ENCODE measurements at places on chromosomes 12 and 14. TPM values are rescaled to one million over a fixed set of nuclear protein-coding genes. Genes with fewer than 3 reads are reported as not detected.

DNA sequence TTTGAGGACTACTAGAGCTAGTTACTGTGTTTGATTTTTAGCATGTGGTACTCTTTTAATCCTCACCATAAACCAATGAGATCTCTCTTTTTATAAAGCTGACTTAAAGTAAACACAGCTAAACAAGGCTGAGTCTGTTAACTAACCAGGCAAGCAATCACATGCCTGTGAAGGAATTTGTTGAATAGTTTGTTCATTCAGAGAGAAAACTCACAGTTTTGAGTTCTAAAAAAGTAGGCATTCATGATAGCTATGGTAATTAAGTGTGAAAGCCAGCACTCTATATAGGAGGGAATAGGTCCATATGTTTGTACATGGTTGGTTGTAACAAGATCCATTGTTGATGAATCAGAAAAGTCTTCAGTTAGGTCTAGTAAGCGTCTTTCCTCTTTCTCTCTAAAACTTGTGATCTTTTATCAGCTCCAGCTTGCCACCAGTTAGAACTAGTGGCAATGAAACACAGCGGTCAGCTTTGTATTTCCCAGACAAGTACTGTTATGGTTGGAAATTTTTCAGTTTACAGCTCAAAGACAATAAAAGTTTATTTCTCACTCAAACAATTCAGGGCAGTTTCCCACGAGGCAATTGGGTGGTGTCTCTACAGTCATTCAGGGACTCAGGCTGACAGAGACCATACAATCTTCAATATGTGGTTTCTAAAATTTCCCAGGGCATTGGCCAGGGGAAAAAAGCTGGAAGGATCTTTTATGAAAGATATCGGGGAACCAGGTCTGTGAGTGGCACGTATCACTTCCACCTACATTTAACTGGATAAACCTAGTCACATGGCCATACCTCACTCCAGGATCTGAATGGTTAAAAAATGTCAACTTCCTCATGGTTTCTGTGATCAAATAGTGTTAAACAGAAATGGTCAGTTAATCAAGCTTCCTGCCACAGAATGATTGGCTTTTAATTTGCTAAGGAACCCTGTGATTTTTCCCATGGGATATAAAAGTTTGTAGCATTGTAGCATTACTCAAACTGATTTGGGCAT is 203.1 kb downstream of the KIF21A start:
- no peak for DNase-seq

- peak; percentile 58 for DNase-seq
These were observed 17.0 kb downstream of the ZDHHC22 start for GRCh38 chr14:77124345-77125280.

GRCh38 chr12:12810553-12811021 is 2.6 kb upstream of the DDX47 start:
- no peak for DNase-seq

DNA sequence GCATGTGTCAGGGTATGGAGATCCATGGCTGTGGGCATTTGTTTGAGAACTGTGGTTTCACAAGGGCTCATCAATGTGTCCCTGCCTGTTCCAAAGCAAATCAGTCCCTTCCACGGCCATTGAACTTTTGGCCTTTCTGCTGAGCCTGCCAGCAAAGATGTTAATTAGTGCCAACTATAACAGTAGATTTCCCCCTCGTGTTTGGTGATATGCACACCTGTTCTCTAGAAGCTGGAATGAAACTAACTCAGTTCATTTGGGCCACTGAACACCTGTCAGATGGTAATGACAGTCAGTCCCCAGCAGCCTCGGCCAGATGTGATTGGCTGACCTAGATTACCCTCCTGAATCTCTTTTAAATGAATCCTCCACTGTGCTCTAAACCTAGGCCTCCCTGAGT is 43.2 kb downstream of the IRAK3 start:
- no peak for DNase-seq

- DNase-seq, result no peak
These were observed 8.6 kb downstream of the TUNAR start for GRCh38 chr14:95885278-95885677.

DNA sequence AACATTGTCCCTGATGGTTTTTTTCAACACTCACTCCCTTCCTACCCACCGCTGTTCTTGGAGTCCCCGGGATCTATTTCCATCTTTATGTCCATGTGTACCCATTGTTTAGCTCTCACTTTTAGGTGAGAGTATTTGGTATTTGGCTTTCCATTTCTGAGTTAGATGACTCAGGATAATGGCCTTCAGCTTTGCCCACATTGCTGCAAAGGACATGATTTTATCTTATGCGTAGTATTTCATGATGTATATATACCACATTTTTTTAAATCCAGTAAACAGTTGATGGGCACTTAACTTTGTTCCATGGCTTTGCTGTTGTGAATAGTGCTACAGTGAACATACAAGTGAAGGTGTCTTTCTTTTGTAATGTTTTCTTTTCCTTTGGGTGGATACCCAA is 123.5 kb upstream of the KITLG start:
- no peak for DNase-seq

- DNase-seq, result no peak
These were observed 57.9 kb downstream of the SLC38A1 start for GRCh38 chr12:46210873-46211439.

GRCh38 chr14:77645520-77646230 is 29.2 kb upstream of the SPTLC2 start:
- no peak for DNase-seq

DNA sequence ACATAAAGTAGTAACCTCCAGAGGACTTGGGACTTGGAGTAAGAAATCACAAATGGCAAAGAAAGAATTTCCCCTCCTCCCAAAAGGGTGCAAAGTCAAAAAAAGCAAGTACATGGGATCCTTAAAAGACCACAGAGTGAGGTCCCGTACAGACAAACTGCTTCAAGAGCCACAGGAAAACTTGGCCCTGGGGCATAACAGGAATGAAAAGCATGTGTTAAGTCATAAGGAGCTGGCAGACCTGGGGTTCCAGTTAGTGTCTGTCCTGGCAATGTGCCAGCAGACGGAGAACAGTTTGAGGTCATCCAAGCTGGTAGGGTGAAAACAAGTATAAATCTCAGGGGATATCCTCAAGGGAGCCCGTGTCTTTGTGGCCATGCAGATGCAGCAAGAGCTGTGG is 73.2 kb downstream of the HSD17B6 start:
- no peak for DNase-seq

- no peak for DNase-seq
These were observed 10.1 kb downstream of the FBXL14 start for GRCh38 chr12:1584326-1584725.

GRCh38 chr12:20549108-20549719 is 145.9 kb upstream of the SLCO1C1 start:
- DNase-seq, result no peak

DNA sequence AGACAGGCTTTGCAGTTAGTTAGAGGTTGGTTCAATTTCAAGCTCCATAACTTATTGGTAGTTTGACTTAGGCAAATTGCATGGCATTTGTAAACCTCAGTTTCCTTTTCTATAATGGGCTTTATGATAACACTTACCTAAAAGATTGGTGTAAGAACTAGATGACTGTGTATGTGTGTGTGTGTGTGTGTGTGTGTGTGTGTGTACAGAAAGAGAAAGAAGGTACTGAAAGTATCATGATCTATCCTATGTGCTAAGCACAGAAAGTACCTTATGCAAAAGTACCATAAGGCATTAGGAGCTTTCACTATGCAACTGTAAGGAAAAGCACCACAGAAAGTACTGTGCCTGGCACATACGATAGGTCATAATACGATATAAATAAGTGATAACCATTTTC is 304.3 kb upstream of the KITLG start:
- DNase-seq, result no peak

DNA sequence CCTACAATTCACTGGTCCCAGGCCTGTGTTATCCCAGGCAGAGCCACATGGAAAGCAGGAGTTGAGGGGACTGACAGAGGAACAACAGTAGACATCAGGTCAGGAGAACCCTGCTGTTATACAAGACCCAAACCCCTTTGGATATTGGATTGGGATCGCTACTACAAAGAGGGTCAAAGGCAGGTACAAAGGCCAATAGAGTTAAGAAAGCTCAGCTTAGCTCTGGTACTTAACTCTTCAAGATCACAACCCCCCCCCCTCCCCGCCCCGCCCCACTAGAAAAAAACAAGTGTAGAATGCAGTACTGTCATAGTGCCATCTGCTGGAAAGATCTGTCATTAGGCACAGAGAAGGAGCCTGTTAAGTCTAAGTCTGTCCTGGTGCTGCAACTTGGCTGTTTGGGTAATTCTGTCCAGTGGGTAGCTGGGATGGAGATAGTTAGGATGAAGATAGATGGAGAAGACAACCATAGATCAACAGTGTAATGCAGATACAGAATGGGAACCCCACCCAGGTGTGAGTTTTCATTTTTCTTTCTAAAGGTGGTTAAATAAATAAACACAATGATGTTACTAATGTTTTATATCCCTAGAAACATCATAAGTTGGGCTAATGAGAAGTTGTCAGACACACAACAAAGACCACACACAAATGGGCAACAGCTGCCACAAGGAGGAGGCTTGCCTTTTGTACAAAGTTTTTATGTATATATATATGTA is 17.2 kb downstream of the REM2 start:
- DNase-seq, result peak; percentile 71

- DNase-seq, result no peak
These were observed 11.5 kb upstream of the SCARB1 start for GRCh38 chr12:124874988-124875802.

GRCh38 chr12:46382408-46382963 is 9.9 kb upstream of the SLC38A2 start:
- DNase-seq, result peak; percentile 44

DNA sequence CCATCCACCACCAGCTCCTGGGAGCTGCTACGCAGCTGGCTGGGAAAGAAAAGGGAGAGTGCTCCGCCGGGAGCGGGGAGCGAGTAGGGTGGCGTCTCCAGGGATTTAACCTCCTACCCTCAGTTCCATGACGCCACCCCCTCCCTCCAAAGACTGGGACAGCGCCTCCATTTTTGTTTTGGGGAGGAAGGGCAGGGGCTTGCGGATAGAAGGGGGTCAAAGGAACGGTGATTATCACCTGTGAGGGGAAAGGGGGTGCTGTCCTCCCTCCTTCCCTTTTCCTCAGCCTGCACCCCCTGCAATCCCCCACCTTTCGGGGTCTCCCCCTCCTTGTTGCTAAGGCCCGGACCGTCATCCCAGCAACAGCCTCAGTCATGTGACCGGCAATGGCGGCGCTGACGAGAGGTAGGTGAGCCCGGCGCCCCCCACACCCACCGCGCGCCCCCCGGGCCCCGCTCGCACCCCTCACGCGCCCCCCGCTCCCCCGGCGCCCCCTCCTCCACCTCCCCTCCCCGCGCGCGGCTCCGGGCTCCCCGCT is at the start of gene DTX3:
TSS of gene DTX3 (plus strand) at position 371 of the 538 bp plus-strand sequence. CDS start 1,694 bp downstream, outside the sequence.
- DNase-seq, result peak; percentile 66

DNA sequence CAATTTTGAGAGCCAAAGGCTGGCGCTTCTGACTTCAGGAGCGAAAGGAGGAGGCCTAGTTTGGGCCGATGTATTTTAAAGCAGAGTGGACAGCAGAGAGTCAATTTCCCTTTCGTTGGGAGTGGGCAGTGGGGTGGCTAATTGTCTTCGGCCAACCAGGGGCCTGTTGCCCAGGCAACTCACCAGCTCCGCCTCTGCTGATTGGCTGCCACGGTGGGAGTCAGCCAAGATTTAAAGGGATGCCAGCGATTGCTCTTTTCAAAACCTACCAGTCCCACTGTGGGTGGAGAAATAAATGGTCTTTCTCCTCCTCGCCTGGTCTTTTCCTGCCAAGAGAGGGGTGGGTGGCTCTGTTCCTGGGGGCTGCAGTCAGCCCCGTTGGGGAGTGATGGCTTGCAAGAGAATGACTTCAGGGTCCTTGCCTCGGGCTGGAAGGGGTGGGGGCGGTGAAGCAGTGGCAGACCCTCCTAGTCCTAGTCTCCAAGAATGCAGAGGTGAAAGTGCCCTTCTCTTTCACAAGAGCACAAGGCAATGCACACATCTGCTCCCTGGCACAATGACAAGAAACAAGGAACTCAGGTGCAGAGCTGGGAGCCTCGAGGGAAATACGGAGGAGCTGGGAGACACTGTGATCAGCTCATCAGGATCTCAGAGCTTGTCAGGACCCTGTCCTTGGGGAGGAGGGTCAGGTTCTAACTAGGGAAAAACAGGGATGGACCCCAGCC is 37.7 kb downstream of the RASAL1 start:
- DNase-seq, result no peak

DNA sequence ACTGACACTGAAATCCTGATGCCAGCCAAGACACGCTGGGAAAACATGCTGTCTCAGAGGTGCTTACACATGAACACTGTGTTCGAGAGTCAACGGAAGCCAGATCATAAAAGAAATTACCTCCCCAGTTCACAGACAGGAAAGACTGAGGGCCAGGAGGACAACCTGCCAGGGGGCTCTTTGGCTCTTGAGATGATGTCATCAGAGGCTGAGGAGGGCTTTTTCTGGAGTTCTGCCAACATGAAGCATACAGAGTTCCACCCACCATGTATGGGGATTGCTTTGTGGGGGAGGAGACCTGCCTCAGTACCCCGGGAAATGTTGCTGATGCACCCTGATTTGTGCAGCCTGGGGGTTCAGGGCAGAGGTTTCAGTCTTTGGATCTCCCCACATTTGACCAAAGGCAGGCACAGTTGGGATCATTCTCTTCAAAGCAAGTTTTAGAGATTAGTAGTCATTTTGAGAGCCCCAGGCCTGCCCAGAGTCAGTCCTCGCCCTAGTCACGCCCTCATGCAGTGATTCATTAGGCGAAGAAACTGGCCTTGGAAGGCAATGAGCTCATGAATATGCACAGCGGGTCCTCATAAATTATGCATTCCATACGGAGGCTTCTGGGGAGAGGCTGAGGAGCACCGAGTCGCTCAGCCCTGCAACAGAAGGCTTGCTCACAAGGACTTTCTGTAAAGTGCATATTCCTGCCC is 34.9 kb upstream of the EML1 start:
- no peak for DNase-seq

DNA sequence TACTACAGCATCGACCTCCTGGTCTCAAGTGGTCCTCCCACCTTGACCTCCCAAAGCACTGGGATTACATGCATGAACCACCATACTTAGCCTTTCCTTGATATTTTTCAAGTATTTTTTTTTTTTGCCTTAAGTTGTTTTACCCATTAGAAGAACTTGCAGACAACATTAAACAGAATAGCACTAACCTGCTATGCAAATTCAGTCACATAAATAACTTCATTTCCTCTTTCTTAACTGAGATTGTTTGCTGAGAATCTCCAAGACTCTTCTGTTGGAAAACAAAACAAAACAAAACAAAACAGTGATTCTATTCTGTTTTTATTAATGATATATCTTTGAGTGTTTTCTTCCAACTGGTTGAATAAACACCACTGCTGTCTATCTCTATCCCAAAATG is 115.9 kb upstream of the IFNG-AS1 start:
- no peak for DNase-seq

- peak; percentile 74 for DNase-seq
These were observed 759 bp downstream of the NFYB start for GRCh38 chr12:104137001-104137901.

The SLC25A29 gene
- total RNA-seq, result 15.9 TPM

The MYF5 gene
- not detected for total RNA-seq

The SPTB gene
- not detected for total RNA-seq

The TAS2R46 gene
- 0.73 TPM for total RNA-seq

The ACSS3 gene
- not detected for total RNA-seq

The CARMIL3 gene
- total RNA-seq, result 3.3 TPM

The ASCL1 gene
- not detected for total RNA-seq

The KRT71 gene
- not detected for total RNA-seq

The DBX2 gene
- not detected for total RNA-seq

The TPPP2 gene
- total RNA-seq, result not detected

The SOCS2 gene
- 33.9 TPM for total RNA-seq

The TMEM63C gene
- 0.14 TPM for total RNA-seq

The IFNG-AS1 gene
- not detected for total RNA-seq

The NKX2-8 gene
- total RNA-seq, result not detected
